Astrocyte of the cerebellum (primary cell): ENCODE measurements at places on chromosomes 16 and 17.

DNA sequence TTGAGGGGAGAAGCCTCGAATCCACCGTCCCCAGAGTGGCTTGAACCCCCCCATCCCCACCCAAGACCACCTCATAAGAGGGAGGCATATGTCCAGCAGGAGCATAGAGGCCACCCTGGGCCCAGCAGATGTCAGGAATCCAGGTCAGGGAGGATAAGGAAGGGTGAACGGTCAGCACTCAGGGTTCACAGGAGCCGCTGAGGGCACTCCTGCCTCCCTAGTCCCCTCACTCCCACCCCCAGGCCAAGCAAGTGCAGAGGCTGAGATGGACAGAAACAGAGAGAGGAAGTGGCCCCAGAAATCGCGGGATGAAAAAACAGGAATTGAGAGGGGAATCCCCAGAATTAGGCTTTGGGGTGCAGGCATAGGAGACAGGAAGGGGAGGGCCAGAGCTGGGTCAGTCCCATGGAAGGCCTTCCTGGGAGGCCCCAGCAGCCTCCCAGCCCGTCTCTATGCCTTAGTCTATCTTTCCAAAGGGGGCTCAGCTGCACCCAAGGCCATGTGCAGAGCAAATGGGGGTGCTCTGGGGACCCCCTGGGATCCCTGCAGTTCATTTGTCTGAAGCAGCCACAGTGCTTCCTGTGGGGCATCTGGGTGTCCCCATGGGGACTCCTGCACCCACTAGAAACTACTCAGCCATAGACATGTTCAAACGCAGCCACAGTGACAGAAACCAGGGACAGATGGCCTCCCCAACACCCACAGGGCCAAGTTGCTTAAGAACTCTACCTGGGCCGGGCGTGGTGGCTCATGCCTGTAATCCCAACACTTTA lies 1.7 kb downstream of the CMTM3 start:
- DNase-seq, result no peak

DNA sequence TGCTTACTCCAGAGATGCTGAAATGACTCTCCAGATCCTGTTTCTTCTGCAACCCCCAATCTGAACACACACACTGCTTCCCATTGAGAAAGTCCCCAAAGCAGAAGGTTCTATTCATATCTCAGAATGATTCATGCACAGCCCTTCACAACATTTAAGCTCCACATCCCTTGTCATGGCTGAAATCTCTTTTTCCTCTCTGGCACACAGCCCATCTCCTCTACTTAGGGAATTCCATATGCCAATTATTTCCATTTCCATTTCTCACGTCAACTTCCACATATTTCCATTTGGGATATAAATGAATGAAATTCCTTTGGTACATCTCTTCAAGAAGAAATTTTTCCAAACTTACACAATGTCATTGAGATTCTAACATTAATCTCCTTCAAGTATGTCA lies 119.6 kb downstream of the CDH11 start:
- DNase-seq, result no peak

DNA sequence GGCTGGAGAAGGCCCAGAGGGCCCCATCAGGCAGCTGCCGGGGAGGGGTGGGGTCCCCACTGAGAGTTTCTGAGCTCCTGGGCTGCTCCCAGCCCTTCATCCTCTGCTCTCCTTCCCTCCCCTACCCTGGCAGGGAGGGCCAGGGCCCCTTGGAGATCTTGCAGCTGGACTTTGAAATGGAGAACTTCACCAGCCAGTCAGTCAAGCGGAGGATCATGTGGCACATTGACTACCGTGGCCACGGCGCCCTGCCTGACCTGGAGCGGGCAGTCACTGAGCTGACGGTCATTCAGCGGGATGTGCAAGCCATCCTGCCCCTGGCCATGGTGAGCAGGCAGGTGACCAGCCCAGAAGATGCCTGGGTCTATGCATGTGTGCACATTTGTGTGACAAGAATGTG lies 49.5 kb downstream of the TMEM132E start:
- DNase-seq, result no peak

- no peak for DNase-seq
Measured at GRCh38 chr16:72972878-72973571, 74.9 kb downstream of the ZFHX3 start.
